ENCODE measurements at places on chromosomes 13 and 19.

- DNase-seq, result no peak
Observed at GRCh38 chr13:50401049-50401505, 385.8 kb downstream of the KCNRG start.

- no peak for DNase-seq
Observed at GRCh38 chr13:54312885-54313284, 1284.3 kb downstream of the OLFM4 start.

GRCh38 chr13:75326173-75327134 is 155.5 kb downstream of the TBC1D4 start:
- DNase-seq, result no peak

GRCh38 chr19:592101-592500 is 2.4 kb downstream of the HCN2 start:
- DNase-seq, result no peak

- DNase-seq, result no peak
Observed at GRCh38 chr13:34868733-34869132, 73.3 kb upstream of the NBEA start.

DNA sequence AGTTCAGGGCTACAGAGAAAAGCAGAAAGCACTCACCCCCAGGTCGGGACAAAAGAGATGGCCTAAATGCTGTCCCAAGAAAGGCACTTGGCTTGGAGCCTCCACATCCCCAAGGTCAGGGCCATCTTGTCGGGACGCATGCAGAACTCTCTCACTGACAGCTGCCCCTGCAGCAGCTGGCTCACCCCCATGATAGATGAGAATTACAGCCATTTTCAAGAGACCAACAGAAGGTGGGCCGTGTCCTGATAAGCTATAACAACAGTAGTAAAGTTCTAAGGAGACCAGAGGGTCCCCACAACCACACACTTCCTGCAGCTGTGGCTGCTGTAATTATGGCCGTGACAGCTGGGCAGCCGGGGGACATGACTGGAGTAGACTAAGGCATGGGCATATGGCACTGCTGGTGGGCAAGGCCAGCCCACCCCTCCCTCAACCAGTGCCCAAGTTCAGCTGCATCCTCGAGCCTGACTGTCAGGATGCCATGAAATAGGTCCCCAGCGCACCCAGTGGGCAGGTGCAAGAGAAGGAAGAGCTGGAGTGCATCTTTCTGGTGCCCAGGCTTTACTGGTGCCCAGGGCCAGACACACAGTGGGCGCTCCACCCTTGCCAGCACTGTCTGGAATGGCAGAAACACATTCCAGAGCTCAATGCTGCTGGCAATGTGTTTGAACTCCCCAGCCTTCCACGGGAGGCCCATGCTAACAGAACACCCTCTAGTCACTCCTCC is 436.7 kb upstream of the ZNF507 start:
- no peak for DNase-seq

- DNase-seq, result no peak
Observed at GRCh38 chr19:23436318-23436717, 41.0 kb upstream of the ZNF91 start.

DNA sequence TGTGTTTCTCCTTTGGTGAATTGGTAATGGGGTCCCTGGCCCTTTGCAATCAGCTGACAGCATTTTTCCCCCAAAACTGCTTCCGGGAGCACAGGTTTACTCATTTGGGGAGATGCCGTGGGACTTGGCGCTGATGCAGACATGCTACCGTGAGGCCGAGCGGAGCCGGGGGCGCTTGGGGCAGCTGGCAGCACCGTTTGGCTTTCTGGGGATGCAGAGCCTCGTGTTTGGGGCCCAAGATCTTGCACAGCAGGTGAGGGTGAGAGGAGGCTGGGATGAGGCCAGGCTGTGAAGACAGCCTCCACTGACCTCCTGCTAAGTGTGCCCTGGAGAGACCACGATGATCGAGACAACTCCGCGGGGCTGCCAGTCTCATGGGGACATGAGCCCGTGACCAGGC is 13.4 kb upstream of the COLGALT1 start:
- no peak for DNase-seq

DNA sequence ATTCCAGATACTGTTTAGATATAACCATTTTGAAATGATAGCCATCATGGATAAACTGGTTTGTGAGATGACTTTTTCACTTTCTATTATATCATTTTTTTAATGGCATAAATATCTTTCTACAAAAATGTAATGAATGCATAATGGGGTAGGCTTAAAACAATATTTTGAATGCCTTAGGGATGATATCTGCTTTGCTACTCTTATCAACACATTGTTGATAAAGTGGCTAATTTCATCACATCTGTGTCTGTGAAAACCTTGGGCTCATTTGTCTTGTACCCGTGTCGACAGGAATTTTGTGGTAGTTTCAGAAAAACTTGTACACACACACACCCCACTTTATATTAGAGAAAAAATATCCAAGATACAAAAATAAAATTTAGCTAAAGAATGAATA is 44.1 kb downstream of the SLITRK6 start:
- no peak for DNase-seq

- no peak for DNase-seq
Observed at GRCh38 chr13:30700364-30700763, 35.0 kb upstream of the ALOX5AP start.

DNA sequence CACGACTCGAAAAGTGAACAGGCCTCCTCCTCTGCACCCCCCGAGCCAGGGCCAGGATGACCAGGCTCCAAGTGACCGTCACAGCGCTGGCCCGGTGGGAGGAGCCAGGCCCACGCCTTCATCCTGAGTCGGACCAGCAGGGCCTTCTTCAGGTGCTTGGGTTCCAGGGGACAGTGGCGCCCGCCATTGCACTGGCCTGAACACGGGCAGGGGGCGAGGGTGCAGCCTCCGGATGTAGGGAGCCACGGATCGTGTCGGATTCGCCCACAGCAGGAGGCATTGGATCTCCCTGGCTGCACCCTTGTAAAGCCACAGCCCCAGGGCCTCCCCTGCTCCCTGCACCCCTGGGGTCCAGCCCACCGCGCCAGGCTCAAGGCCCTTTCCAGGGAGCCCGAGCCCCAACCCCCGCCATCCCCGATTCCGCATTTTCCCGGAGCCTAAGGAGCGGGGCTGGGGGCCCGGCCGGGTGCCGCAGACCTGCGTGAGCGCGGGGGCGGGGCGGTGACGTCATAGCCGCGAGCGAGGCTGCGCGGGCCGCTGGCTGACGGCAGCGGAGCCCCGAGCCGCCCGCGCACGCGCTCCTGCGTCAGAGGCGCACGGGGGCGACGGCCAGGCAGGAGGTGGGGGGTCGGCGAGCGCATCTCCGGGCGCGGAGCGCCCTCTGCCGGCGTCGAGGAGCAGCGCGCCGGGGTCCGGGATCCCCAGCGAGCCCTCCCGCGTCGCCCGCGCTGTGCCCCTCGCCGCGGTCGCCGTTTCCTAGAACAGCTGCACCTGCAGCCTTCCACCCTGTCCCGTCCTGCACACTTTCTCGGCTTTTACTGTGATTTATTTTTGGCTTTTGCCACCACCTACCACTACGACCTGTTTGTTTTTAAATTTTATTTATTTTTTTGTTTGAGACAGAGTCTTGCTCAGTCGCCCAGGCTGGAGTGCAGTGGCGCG is 1.5 kb upstream of the ATP5F1D start:
- peak; percentile 79 for DNase-seq

DNA sequence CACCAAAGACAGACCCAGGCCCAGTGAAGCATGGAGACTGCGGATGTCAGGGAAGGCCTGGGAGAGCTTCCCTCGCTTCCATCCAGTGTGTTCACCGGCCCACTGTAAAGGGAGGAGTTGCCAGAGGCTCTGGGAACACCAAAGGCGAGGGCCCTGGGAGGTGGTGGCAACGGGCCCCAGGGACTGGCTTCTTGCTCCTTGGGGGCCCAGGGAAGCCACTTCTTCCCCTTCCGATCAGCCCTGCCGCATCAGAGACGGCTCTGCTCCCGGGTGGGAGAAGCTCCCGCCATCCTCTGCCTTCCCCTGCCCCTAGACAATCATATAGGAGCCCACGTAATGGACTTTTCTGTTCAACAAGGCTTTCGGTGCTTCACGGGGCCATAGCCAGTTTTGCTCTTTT is 83.4 kb upstream of the GPR183 start:
- no peak for DNase-seq

DNA sequence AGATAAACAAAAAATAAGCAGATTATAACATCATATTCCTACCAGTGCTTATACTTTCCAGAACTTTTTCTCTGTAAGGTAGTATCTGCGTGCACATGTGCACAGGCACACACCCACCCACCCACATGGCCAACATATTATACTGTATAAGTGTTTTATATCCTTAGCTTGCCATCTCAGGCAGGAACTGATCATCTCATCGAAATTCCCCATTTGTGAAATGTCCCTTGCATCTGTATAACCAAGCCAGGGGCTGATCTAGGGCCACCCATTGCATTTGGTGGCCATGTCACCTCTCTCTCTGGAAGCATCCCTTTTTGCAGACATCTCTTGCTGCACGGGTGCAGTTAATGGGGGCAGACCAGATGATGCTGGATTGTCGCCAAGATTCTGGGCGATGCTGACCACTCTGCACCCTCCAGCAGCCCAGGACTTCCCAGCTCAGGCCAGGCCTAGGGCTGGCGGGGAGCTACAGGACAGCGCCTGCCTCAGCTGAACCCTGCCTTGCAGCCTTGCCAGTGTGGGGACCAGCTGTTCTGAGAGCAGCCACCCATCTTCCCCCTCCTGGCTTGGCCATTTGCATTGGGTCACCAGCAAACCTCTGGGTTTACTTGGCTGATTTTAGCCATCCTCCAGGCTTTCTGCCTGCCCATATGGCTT is 95.9 kb downstream of the SLC7A1 start:
- DNase-seq, result no peak

GRCh38 chr13:97742084-97742483 is 211.4 kb upstream of the IPO5 start:
- DNase-seq, result no peak

- no peak for DNase-seq
Observed at GRCh38 chr13:98457053-98457452, 119.9 kb downstream of the STK24 start.

DNA sequence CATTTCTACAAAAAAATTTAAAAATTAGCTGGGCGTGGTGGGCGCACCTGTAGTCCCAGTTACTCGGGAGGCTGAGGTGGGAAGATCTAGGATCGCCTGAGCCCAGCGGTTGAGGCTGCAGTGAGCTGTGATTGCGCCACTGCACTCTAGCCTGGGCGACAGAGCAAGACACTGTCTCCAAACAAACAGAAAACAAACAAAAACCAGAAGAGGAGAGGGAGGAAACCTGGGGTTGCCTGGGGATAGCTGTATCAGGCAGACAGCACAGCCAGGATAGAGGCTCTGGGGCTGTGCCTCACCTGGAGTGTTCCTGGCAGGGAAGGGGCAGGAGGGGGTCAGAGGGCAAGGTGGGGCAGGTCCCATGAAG is 2.6 kb upstream of the POLR2E start:
- peak; percentile 78 for DNase-seq

DNA sequence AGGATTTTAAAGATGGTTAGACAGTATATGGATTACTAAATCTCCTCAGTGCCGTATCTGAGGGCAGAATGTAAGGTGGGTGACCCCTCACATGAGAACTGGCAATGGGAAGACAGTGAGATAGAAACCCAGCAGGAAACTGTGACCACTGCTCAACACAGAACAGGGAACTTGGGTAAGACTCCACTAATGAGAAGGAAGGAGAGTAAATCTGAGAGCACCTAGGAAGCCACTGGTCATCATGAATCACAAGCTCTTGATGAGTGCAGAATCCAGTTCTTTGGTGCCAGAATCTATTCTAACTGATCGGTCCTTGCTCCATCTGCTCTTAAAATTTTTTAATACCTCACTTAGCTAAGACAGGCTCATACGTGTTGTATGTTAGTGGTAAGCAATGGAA is 261.8 kb downstream of the KLF12 start:
- DNase-seq, result no peak

- no peak for DNase-seq
Observed at GRCh38 chr13:95434111-95434510, 118.4 kb upstream of the CLDN10 start.

DNA sequence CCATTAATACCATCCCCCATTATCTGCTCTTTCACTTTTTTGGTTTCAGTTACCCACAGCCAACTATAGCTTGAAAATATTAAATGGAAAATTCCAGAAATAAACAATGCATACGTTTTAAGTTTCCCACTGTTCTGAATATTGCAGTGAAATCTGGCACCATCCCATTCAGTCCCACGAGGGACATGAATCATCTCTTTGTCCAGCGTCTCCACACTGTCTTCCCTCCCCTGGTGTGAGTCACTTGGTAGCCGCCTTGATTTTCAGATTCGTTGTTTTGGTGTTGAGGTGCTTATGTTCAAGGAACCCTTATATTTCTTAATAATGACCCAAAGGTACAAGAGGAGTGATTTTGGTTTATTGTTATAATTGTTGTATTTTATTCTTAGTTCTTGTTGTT is 246.1 kb downstream of the DCT start:
- no peak for DNase-seq

DNA sequence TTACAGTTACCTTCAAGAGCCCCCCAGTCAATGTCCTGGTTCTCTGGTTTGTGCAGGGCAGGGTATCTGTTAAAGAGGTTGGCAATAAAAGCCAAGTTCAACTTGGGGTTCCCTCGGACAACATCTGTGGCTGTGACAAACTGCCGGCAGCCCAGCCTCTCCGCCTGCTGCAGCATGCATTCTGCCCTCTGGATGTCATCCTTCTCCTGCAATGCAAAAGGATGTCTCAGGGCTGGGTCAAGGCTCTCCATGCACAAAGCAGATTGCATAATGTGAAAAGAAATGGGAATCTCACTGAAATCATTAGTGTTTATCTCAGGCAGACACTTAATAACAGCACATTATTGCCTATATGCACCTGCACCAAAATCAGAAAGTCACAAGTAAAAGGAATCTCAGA is 35.1 kb downstream of the LCP1 start:
- no peak for DNase-seq

- DNase-seq, result no peak
Observed at GRCh38 chr19:5557691-5558090, 10.1 kb downstream of the TINCR start.

DNA sequence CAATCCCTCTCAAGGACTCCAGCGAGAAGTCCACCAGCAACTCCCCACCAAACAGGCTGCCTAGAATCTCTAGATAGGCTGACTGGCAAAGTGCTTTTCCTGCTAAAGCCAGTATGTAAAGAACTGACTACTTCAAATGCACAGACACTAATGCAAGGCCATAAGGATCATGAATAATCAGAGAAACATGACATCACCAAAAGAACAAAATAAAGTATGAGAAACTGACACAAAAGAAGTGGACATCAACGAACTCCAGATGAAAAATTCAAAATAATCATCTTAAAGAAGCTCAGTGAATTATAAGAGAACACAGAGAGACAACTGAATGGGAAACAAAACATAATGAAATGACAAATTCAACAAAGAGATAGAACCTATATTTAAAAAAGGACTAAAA is 26.4 kb upstream of the CD70 start:
- DNase-seq, result no peak

- no peak for DNase-seq
Observed at GRCh38 chr13:97889803-97890202, 63.7 kb upstream of the IPO5 start.

DNA sequence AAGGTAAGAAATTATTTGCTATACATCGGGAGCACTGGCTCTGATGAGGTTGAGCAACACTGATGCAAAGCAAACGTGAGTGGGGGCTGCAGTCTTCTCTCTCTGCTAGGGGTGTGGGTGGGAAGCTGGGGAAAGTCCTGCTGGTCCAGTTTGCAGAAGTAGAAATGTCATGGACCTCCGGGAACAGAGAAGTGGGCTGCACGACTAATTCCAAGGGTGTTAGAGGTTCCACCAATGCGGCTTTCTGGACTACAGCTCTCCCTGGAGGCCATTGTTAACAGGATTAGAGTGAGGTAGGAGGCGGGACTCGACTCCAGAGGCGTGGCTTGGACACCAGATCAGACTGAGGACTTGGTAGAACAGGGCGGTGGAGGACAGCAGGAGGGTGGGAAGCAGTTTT is 5.7 kb upstream of the FBXO27 start:
- DNase-seq, result no peak

GRCh38 chr13:111410232-111411021 is 90.0 kb downstream of the TEX29 start:
- no peak for DNase-seq

Data from NCI-H2029 (cell line).